ENCODE measurements at places on chromosomes 5 and 9. TPM values are rescaled to one million over a fixed set of nuclear protein-coding genes. Genes with fewer than 3 reads are reported as not detected.

GRCh38 chr9:103533318-103533717, 538.2 kb downstream of the CYLC2 start:
- DNase-seq: no peak

The ABCA1 gene
- polyA plus RNA-seq: 8.6 TPM

The IL33 gene
- 16.4 TPM for polyA plus RNA-seq

DNA sequence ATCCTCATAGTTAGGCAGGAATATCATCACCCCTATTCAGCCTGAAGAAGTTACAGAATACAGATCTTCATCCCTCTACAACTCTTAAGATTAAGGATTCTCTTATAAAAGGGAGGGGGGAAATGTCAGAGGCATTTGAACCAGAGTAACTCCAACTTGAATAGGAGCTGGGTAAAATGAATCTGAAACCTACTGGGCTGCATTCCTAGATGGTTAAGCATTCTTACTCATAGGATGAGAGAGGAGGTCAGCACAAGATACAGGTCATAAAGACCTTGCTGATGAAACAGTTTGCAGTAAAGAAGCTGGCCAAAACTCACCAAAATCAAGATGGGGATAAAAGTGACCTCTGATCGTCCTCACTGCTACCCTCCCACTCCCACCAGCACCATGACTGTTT, 14.4 kb downstream of the FREM1 start:
- no peak for DNase-seq

DNA sequence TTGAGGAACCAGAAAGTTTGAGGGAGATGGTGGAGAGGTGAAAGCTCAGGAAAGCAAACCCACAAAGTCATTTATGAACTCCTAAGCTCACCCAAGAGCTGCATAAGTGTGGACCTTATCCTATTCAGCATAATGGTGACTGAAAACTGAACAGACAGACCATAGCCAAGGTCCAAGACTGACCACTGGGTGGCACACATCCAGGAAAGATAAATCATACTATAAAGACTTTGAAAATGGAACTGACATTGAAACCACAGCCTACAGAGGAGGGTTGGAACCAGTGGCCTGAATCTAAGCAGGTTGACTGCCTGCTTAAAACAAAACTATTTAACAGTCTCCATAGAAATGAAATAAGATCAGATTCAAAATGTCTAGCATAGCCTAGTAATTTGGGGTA, 121.0 kb upstream of the RGS7BP start:
- peak; percentile 4 for DNase-seq

DNA sequence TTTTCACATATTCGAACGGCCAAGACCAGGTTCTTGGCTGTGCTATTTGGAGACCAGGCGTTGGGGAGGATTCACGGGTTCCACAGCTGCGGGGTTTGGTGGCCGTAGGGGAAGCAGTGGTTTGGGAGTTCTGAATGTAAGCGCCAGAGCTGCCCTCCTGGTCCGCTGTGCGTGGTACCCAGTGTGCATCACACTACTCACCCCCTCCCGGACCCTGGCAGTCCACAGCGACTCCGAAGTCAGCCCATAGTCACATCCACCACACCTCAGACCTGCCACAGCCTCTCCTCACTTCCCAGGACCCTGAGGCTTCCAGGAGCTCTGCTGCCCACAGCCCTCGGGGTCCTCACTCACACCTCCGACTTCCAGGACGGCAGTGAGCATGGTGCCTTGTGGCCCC, 26.8 kb downstream of the AMBP start:
- no peak for DNase-seq

DNA sequence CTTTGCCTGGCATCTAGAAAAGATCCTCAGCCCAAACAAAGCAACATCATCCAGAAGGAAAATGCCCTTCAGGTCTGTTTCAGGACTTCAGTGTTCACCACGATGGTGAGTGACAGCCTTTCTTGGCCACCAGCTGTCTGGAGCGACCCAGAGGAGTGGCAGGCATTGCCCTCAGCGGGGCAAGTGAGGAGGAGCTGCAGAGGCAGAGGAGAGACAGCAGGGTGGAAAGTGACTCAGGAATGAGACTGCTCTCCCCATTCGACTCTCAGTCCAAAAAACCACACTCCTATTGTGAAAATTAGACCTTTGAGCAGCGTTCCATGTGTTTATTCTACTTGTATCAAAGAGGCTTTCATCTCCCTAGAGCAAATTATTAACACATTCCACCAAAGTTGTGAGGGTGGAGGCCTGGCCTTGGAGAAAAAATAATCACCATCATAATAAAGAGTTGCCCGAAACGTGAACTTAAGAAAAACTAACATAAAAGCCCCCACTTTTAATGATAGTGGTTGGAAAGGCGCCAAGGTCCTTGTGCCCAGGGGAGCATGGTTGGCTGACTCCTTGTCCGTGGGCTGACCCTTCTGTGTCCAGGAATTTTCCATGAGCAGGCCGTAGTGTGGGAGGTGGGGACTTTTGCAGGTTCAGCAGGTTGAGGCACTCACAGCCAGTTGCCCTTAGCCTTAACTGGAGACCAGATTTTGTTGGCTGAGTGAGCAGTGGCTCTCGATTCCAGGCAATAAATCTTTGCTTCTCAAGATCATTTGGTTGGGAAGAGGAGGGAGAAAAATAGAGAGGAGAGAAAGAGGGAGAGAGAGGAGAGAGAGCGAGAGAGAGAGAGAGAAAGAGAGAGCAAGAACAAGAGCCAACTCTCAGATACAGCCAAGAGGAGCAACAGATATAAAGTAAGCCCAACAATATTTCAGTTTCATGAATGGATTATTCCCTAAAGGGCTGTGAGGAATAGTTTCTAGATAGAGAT, 125.9 kb upstream of the ANKRD55 start:
- DNase-seq: peak; percentile 84

DNA sequence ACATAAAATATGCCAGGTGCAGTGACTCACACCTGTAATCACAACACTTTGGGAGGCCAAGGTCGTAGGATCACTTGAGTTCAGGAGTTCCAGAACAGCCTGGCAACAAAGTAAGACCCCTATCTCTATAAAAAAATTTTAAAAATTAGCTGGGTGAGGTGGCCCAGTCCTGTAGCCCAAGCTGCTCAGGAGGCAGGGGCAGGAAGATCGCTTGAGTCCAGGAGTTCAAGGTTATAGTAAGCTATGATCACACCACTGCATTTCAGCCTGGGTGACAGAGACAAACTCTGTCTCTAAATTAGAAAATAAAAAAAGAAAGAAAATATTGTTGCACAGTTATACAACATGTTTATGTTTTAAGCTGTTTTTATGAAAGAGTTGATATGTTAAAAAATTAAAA, 6.8 kb downstream of the CENPK start:
- DNase-seq: no peak

DNA sequence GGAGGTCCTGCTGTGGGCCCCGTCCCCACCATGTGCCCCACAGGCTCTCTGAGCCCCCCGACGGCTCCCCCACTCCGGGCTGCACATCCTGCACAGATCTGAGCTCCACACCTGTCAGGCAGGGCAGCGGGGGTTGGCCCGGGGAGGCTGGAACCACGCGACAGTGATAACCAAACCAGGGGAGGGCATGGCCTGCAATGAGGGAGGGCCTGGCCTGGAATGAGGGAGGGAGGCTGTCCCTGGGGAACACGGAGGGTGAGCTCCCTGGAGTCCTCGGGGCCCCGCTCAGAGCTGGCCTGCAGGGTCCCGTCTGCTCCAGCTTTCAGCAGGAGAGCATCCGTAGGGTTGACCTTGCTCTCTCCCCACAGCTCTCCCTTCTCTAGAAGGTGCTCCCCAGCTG, 30.5 kb downstream of the SLC9A3 start:
- DNase-seq: no peak

The B4GALT7 gene
- 22.5 TPM for polyA plus RNA-seq

DNA sequence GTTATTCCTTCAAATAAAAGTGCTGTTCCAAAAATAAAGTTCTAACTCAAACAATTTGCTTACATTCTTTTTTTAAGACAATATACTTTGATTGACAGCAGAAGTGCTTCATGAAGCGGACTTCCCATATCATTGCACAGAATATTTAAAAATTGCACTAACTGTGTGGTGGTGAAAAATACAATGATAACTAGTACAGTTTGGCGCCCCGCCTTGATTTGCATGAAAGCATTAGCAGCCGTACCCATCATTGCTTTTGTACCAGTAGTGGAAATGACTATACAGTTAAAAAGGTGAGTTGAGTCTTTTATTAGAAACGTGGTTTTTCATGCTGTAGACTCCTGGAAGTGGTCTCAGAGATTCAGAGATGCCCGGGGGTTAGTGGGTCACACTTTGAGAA, 69.5 kb upstream of the MAP3K1 start:
- DNase-seq: no peak

DNA sequence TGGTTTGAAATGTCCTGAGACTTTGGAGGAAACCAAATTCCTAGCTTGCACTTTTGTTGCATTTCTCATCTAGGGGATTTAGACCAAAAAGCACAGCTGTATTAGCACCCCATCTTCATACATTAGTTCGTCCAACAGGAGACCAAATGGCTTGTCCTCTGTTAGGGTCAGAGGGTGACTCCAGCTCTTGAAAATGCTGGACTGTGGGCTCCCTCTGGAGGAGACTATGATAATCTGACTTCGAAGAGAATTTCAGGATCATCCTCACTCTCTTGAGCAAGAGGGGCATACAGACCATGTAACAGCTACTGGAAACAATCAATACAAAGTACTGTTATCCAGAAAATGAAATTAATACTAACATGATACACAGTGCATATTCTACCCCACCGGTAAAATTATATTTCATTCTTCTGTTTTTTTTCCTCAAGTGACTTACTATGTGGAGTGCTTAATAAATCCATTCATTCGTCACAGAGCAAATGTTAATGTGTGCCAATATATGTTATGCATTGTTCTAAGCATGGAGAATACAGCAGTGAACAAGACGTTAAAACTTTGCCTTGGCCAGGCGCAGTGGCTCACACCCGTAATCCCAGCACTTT, 63.7 kb upstream of the PPP2CA start:
- DNase-seq: peak; percentile 57

- DNase-seq: no peak
Measured at GRCh38 chr5:72152545-72152944, 45.3 kb downstream of the MAP1B start.

The TEK gene
- polyA plus RNA-seq: 14.6 TPM

DNA sequence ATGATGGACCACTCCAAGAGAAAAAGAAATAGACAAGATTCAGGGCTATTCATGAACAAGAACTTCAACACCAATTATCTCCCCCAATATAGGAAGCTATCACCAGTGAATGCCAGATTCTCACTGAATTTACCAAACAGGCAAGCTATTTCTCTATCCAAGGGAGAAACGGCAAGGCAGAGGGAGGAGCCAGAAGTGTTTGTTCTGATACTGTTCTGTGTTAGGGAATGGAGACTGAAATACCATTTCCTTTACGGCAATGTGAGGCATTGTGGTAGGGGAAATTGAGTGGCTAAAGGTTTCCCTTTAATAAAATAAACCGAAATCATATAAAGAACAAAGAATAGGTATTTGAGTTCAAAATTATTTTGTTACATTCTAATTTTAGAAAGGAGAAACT, 68.0 kb upstream of the ALDH1A1 start:
- no peak for DNase-seq

DNA sequence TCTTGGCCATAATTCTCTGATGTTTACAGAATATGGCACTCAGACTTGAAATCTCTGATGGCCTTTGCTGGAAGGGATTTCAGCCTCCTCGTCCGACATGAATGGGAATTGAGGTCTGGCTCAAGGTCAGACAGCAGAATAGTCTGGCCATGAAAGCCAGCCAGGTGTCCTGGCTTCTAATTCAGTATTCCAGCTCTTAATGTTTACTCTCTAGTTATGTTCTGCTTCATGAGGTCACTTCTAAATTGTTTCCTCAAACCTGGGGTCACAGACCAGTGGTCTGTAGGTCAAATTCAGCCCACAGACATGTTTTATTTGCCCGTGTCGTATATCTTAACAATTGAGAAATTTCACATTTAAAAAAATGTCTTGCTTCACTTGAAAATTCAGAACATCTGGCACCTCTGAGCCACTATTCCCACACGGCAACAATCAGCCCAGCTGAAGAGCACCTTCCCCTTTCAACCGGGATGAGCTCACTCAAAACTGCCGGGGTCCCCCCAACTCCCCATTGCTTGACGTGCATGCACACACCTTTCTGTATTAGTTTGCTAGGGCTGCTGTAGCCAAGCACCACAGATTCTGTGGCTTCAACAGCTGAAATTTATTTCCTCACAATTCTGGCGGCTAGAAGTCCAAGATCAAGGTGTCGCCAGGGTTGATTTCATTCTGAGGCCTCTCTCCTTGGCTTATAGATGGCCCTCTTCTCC, 243.5 kb downstream of the ENC1 start:
- no peak for DNase-seq

DNA sequence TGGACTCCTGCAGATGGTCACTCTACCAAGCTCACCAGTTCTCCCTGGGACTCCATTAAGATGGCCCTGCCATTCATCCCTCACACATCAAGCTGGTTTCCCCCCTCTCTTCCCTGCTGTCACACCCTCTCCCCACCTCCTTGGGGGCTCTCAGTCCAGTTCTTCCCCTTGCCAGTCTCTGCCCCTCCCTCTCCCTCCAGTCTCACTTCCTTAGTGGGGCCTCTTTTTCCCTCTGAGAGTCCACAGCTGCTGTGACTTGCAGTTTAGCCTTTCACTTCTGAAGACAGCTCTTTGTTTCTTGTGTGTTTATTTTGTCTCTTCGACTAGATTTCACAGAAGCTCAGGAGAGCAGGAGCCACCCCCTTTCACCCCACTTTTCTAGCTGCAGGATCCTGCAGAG, 10.5 kb downstream of the DOCK2 start:
- DNase-seq: no peak

- DNase-seq: no peak
Measured at GRCh38 chr9:135903358-135903656, 4.0 kb downstream of the CAMSAP1 start.

DNA sequence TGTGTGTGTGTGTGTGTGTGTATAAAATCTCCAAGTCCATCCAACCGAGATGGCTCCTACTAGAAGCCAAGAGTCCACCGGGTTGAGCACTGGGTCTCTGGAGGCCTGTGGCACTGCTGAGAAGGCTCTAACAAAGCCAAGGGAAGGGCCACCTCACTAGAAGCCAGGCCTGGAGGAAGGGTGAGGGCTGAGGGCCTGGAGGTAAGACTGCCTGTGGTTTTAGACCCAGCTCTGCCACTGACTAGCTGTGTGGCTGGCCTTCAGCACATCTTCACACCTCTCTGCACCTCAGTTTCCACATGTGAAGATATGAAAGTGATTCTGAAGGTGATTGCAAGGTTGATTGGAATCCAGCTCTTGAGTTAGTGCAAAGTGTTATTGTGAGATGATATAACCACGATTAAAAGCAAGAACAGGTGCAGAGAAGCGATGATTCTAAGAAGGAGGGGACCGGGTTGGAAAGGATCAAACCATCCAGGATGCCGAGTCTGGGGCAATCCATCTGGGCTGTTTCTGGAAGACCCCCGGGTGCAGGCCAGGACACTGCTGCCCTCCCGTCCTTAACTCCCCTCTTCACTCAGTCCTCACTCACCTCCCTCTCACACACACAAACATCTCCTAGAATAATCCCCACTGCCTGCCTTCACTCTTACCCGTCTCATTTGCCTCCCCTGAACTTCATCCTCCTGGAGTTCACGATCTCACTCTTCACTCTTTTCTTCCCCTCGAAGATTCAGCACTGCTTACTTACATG, 2.3 kb downstream of the IL4 start:
- no peak for DNase-seq

The IFNA2 gene
- polyA plus RNA-seq: not detected

The PALM2AKAP2 gene
- 4.3 TPM for polyA plus RNA-seq

Measured in large intestine (tissue), 12 donors.